ENCODE measurements at places on chromosomes 1 and 21.

DNA sequence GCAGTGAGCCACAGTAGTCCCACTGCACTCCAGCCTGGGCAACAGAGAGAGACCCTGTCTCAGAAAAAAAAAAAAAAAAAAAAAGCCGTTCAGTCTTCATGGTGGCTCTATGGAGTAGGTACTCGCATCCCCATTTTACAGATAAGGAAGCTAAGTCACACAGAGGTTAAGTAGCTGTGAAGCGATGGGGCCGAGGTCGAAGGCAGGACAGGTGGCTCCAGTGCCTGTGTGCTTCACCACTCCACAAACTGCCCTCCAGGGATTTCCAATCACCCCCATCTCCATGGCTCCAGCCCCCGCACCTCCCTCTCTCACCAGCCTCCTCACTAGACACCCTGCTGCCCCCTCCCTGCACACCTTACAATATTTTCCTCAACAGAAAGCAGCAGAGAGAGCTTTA is 61.9 kb downstream of the SYF2 start:
- DNase-seq: no peak

- DNase-seq: no peak
Observed at GRCh38 chr1:27785781-27786455, 12.9 kb downstream of the STX12 start.

DNA sequence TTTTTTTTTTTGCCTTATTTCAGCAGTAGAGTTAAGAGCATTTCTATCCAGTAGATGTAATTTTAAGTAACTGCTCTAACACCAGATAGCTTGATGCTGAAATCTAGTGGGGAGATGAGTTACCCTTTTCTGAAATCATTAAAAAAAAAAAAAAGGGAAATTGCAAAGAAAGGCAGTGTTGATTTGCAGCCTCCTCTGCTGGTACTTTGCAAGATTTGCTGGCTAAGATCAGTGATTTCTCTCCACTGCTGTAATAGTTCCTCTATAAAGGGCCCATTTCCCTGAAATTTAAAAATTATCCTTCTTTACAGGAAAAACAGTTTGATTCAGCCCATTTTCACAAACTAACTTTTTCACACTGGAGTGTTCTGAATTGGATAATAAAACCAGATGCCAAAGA is 120.6 kb downstream of the PTBP2 start:
- DNase-seq: no peak

- DNase-seq: no peak
Observed at GRCh38 chr1:234669499-234669898, 59.5 kb upstream of the IRF2BP2 start.

- DNase-seq: no peak
Observed at GRCh38 chr1:2412773-2413494, 570 bp upstream of the PEX10 start.

- DNase-seq: no peak
Observed at GRCh38 chr1:46611691-46612221, 4.9 kb downstream of the MOB3C start.

DNA sequence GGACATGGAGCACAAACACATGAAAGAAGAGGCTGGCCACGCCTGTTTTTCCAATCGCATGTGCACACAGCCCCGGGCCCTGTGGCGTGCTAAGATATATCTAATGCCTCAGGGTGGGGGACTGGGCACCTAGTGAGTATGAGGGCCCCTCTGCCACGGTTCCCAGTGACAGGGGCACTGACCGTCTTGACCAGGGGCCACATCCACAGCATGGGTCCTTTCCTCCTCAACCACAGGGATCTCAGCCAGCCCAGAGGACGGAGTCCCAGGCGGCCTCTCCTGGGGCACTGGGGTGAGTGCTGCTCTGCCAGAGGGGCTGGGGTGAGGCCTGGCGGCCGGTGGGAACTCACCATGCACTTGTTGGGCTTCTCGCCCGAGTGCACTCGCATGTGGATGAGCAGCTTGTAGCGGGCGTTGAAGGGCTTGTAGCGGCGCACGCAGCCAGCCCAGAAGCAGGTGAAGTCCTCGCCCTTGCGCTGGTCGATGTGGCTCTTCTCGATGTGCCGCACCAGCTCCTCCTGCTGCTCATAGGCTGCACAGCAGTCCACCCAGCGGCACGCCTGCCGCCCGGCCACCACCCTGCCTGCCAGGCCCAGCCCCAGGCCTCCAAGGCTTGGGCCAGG is 134.7 kb downstream of the DMRTB1 start:
- no peak for DNase-seq

DNA sequence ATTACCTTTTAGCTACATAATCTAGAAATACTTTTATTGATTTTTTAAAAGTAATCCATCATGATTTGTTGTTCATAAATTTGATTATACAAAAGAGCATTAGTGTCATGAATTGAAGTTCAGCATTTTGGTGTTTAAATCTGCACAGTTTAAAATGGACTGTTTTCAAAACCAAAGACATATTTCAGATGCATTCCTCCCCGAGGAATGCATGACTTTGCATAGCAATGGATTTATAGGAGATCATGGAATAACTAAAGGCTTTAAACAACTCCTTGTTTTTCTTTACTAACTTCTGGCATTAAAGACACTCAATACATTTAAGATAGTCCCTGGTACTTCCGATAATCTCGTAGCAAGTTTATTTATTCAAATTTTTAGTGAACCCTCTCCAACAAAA is 863.1 kb upstream of the TMPRSS15 start:
- DNase-seq: no peak

- DNase-seq: no peak
Observed at GRCh38 chr1:67983867-67984266, 66.6 kb downstream of the DIRAS3 start.

- no peak for DNase-seq
Observed at GRCh38 chr1:84823511-84823910, 69.5 kb downstream of the LPAR3 start.

DNA sequence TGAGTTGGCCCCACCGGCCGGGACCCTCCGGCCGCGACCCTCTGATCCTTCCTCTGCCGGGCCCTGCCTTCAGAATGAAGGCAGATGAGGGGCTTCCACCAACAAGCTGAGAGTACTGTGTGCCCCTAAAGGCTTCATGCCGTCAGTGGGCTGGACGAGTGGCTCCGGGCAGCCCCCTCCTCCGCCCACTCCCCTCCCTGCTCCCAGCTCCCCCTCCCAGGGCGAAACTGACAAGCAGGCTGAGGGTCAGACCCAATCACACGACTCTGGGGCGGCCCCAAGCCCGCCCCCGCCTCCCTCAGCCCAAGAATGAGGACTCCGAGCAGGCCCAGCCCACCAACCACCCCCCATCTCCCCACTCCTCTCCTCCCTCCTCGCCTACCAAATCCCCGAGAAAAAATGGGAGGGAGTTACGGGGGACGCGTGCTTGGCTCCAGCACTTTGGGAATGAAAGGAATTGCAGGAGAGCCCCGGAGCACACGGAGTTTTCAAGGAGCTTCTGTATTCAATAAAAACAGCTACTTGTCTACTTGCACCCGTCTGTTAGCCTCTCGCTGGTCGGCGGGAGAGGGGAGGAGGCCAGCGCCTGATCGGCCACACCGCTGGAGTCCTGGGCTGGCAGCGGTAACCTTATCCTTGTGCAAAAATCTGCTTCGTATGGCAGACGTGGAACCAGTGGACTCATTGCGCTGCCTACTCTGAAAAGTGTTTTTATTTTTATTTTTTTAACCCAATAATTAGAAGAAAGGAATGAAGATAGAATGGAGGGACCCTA is at the start of gene COL11A1:
COL11A1 (minus strand) TSS at position 147 of the 775 bp plus-strand sequence. CDS start 344 bp downstream, outside the sequence.
- no peak for DNase-seq

- no peak for DNase-seq
Observed at GRCh38 chr1:18060366-18060765, 47.2 kb upstream of the IGSF21 start.

DNA sequence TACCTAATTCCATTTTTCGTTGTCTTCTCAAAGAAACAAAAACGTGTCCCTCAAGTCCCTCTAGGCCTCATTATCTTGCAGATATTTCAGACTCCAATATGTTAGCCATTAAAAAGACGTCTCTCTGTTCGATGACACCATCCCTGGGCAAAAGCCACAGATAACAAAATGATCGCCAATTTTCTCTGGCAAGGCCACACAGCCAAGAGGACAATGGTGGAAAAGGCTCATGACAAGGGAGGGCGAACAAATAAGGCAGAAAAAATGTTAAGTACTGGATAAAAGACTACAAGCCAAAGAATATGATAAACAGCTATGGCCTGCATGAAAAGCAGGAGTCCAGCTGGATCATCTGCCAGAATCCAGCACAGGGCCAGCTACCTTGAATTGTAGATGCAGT is 82.9 kb downstream of the TBX15 start:
- no peak for DNase-seq

- DNase-seq: no peak
Observed at GRCh38 chr1:212721388-212722247, 22.0 kb upstream of the BATF3 start.

DNA sequence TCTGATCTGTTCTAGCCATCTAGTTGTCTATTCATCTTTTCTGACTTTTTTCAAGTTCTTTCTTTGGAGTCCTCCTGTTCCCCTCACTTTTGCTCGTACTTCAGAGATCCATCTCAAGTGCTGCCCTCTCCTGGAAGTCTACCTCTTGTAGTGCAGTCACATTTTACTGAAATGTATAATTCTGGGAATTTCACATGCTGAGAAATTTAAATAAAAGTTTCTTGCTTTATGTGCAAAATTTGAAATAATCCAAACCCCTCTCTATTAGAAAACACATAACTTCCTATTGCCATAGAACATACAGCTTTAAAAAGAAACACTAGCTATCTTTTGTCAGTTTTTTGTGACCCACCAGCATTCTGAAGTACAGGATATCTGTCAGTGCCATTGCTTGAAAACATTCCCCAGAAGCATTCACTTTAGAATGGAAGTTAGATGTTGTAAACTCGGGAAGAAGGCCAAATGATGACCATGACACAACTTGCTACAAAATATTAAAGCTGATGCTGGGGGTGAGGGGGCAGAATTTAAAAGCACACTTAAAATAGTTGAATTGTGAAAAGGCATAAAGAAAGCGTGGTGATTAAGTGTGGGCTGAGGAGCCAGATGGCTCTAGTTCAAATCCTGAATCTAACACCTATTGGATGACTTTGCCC is 22.0 kb downstream of the RLF start:
- no peak for DNase-seq

- no peak for DNase-seq
Observed at GRCh38 chr1:36199934-36200741, 24.1 kb upstream of the THRAP3 start.

GRCh38 chr21:37006486-37007291 is at the start of gene RIPPLY3:
Gene RIPPLY3, plus strand, starts transcription at chr21:37006702. Its CDS starts 71 bp downstream, at chr21:37006773.
- no peak for DNase-seq

- no peak for DNase-seq
Observed at GRCh38 chr1:115196296-115196695, 107.0 kb upstream of the TSPAN2 start.

- no peak for DNase-seq
Observed at GRCh38 chr1:243818978-243819377, 31.1 kb downstream of the AKT3 start.

GRCh38 chr1:184691719-184692324 is 62.8 kb downstream of the EDEM3 start:
- no peak for DNase-seq

DNA sequence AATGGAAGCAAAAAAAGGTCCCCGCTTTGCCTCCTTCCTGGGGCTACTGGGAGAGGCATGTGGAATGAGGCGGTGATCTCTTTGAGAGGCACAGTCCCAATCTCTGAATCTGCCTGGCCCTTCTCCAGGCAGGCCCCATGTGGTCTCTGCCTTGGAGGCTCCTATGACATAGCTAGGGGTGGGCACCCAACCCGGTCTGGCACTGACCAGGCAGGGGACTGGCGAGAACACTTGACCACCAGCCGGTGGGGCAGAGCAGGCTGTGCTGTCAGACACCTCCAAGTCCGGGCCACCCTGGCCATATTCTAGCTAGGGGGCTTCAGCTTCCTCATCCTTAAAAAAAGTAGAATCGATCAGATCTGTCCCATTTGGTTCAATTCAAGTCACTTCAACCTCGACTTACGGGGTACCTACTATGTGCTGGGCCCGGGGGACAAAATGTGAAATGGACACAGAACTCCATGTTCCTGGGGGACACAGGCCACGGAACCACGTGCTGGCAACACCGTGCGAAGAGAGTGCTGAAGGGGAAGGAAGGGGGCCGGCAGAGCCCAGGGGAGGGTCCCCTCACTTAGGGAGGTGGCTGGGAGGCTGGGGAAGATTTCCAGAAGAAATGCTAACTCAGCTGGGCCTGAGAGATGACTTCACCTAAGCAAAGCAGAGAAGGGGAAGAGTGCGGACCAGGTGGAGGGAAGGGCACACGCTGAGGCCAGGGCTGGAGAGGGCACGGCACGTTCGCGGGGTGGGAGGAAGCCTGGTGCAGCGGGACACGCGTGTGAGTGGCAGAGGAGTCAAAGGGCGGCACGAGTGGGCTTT is 33.3 kb downstream of the HSPG2 start:
- DNase-seq: no peak

- DNase-seq: no peak
Observed at GRCh38 chr21:44833663-44834062, 15.8 kb upstream of the SUMO3 start.

DNA sequence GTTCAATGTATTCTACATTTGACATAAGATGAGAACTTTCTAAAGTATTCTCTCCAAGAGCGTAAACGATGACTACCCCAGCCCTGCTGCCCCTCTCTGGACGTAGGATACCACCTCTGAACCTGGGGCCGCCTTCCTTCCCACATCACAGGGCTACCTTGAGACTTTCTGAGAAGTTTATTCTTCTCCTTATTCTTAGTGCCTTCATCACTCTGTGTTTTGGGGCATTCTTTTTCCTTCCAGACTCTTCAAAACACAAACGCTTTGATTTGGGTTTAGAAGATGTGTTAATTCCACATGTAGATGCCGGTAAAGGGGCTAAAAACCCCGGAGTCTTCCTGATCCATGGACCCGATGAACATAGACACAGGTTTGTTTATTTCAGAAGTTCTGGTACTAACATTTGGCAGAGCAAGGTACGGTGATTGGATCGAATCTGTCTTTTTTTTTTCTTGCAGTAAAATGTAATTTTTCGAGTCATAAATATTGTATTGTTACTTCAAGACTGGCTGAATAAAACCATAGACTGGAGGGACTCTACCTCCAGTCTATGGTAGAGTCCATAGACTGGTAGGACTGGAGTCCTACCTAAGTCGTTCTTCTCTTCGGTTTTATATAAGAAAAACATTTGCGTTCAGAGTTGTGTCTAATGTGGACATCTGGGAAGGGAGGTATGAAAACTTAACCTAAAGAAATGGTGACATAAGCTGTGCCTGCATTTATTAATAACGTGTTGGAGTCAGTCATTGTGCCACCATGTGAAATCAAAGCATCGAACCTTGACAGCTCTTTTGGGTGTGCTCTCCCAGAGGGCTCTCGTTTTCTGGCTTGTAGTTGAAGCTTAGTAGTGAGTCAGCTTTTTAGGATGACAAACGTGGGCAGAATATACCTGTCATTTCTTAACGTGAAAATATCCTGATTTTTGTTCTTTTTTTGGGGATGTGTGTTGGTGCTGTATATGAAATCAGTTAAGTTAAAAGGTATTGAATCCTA is 1.2 kb downstream of the MAN1A2 start:
- DNase-seq: no peak

All from activated CD8-positive, alpha-beta memory T cell treated with anti-CD3 and anti-CD28 coated beads for 1 hour (primary cell).